ENCODE measurements at places on chromosomes 7 and 10. TPM values are rescaled to one million over a fixed set of nuclear protein-coding genes. Genes with fewer than 3 reads are reported as not detected.

RBP3 gene
- total RNA-seq, result not detected

VPS37D gene
- not detected for total RNA-seq

ERVW-1 gene
- not detected for total RNA-seq

ANKRD30A gene
- total RNA-seq, result not detected

MUC3A gene
- 0.09 TPM for total RNA-seq

ZC3HAV1L gene
- 73.0 TPM for total RNA-seq

UPK3BL2 gene
- not detected for total RNA-seq

SDK1 gene
- total RNA-seq, result 3.8 TPM

CALHM3 gene
- not detected for total RNA-seq

CYP3A7 gene
- not detected for total RNA-seq

- DNase-seq, result no peak
Observed at GRCh38 chr10:614139-614711, 75.2 kb downstream of the DIP2C start.

DNA sequence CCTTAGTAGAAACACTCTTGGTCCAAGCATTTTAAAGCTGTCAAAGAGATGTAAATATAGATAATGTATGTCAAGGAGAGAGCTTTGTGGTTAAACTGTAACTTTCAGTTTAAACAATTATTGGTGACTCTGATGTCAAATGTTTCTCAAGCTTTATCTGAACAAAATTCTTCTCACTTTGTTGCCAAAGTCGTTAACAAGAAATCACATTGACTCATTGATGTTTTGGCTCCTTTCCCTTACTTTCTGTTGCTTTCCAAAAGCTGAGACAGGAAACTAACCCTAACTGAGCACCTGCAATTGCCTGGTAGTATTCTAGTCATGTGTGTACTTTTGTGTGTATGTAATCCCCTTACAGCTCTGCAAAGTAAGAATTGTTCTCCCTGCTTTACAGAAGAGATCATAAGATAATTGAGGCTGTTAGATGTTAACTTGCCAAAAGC is 108.5 kb downstream of the CFTR start:
- DNase-seq, result no peak

DNA sequence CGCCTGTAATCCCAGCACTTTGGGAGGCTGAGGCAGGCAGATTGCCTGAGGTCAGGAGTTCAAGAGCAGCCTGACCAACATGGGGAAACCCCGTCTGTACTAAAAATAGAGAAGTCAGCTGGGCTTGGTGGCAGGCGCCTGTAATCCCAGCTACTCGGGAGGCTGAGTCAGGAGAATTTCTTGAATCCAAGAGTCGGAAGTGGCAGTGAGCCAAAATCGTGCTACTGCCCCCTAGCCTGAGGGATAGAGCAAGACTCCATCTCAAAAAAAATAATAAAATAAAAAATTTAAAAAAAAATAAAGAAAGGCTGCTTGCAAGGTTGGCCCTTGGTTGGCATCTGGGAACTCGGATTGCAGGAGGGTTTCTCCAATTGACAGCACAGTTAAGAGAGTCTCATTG is 221.6 kb downstream of the DGKI start:
- no peak for DNase-seq

GRCh38 chr10:78148961-78149612 is 115.4 kb downstream of the RPS24 start:
- no peak for DNase-seq

DNA sequence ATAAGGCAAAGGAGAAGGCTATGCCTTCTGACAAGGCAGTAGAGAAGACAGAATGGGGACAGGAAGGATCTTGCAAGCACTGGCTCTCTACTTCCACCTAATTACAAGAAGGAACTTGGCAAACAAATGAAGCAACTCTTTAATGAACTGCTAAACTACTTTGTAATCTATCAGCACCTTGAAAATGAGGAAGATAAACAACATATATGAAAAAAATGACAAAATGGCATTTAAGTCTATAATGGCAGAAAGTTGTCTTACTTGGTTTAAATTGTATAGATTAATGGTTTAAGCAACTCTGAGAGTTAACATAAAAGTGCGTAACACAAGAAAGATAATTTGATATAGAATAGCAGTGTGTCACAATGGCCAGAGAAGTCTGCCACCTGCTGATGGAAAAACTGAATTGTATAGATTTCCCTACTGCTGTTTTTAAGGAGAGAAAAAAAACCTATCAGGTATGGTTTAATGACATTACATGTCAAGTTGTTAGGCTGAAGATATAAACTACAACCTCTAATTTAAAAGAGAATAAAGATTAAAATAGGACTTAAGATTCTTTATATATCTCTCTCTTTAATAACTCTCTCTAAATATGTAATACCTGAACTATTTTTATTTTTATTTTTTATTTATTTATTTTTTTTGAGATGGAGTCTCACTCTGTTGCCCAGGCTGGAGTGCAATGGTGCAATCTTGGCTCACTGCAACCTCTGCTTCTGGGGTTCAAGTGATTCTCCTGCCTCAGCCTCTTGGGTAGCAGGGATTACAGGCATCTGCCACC is 11.8 kb downstream of the NT5C3A start:
- no peak for DNase-seq

GRCh38 chr7:44998153-44998871 is 1.7 kb upstream of the CCM2 start:
- DNase-seq, result no peak

DNA sequence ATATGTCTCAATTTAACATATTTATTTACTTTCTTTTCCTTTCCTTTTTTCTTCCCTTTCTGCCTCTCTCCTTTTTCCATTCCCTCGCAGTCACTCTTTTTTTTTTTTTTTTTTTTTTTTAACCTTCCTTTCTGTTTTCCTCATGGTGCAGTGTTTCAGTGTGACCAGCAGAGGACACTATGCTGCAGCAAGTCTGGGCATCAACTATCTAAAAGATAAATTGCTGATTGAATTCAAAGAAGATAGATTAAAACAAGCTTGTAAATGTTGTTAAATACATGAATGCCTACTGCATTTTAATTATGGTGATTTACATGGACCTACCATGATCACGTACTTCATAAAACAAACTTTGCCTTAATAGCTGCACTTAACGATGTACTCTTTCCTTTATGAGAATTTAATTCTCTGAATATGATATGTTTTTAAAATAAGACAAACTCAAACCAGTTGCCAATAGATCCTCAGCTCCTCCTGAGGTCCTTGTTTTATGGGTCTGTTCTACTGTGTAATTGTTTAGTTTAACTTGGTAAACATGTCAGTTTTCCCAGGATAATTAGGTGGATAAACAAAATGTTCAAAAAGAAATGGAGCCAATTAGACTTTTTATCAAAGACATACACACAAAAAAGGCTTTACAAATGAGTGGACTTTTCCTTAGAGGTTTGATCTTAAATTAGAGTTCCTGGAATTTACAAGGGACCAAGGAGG is 101.0 kb upstream of the AGR3 start:
- no peak for DNase-seq

GRCh38 chr10:110824660-110825059 is 47.1 kb upstream of the PDCD4 start:
- DNase-seq, result no peak

GRCh38 chr7:108480311-108480710 is 24.1 kb upstream of the NRCAM start:
- no peak for DNase-seq

DNA sequence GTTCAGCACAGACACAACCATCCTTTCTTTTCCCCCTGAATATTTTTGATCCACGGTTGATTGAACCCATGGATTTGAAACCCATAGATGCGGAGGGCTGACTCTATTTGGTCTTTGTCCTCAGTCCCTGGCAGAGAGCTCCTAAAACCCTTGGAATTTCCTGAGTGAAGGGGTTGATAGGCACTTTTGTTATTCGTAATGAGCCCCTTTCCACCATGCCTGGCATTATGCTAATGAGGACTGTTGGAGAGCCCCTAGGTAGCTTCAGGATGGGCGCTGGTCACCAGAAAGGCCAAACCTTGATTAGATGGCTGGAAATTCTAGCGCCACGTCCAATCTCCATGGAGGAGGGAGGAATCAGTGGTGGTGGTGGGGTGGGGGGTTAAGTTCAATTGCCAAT is 205.8 kb upstream of the GRB10 start:
- no peak for DNase-seq

DNA sequence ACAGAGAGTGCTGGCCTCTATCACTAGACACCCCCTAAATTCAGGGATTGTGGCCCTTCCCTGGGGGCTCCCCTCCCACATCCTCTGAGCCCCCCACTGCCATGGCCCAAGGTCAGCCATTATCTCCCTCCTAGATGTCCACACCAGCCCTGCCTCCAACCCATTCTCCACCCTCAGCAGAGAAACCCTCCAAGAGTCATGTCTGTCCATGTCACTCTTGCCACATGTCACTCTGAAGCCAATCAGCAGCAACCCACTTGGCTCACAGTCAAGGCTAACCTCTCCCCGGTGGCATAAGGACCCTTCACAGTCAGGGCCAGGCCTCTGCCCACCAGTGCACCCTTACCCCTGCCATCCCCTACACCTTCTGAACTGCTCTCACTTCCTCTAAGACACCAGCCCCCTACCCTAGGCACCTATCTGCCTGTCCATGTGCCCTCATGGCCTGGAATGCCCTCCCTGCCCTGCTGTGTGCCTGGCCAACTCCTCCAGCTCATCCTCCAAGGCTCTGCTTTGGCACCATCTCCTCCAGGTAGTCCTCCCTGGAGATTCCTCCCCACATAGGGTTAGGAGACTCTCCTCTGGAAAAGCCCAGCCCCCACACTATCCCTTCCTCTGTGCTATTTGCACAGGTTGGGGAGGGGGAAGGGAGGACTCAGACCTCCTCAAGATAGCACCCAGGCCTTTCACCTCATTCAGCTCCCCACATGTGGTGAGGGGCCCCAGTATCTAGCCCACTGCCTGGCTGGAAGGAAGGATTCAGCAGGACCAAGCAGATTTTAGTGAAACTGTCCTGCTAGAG is 83.7 kb downstream of the GRID1 start:
- peak; percentile 5 for DNase-seq

DNA sequence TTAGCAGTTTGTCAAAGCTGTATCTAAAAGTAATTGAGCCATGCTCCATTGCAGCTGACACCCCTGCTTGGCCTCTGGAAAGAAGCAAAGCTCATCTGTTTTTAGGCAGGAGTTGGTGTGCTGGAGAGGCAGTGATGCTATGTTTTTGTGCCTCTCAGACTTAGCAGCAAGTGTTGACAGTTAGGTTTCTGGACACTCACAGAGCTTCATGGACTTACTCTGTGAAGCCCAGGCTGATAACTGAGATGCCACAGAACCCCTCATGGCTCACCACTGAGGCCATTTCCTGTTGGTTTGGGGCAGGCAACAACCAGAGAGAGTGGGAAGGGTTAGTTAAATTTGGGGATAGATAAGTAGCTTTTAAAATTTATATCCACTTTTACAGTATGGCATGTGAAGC is 59.8 kb downstream of the BTAF1 start:
- no peak for DNase-seq

- DNase-seq, result no peak
Observed at GRCh38 chr10:69503001-69503895, 52.0 kb downstream of the TSPAN15 start.

GRCh38 chr7:3206771-3207191 is 94.3 kb upstream of the SDK1 start:
- no peak for DNase-seq

DNA sequence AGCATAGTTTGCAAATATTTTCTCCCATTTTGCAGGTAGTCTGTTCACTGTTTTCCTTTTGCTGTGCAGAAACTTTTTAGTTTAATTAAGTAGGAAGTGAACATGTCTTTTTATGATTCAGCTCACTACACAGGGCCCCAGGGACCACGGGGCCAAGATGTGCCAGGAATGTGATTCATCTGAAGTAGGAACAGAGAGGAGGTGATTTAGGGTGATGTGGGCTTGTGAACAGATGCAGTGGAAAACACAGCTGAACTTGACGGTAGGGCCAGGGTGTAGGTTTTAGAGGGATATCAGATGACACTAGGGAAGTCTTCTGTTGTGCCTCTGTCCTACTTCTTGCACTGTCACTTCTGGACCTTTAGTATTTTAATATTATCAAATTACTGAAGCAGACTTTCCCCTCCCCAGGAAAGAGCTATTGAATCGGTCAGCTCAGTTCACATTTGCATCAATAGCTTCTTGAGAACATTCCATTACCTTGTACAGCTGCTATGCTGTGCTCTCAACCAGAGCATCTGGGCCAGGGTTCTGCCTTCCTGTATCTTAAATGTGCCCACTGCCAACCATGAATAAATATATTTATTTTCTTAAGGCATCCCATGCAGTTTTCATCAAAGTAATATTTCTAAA is 96.9 kb downstream of the OSBPL3 start:
- no peak for DNase-seq

GRCh38 chr10:10911035-10911434 is 106.6 kb upstream of the CELF2 start:
- DNase-seq, result no peak

- DNase-seq, result no peak
Observed at GRCh38 chr7:84697506-84697905, 489.4 kb downstream of the SEMA3D start.

DNA sequence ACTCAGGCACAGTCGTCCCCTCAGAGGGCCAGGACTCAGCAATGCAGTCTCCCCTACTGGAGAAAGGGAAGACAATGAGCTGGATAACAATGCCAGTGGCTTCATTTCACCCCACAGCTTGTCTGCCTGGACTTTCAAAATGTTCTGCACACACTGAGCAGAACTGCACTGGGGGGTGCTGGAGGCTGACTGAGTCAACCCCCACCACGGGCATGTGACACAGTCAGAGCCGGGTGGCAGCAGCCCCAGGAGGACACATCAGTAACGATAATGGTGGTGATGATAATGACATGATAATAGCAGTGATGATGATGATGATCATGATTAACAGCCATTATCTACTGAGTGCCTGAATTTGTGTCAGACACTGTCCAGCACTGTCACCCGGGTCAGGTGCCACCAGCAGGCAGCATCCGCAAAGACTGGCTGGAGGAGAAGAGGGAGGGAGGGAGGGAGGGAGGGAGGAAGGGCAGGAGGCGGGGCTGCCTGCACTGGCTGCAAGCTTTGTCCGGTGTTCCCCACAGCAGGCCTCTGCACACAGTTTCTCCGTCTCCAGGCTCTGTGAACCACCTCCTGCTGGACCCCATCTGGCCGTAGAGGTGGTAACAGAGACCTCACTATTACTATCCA is 67.4 kb downstream of the PLXNA4 start:
- no peak for DNase-seq

DNA sequence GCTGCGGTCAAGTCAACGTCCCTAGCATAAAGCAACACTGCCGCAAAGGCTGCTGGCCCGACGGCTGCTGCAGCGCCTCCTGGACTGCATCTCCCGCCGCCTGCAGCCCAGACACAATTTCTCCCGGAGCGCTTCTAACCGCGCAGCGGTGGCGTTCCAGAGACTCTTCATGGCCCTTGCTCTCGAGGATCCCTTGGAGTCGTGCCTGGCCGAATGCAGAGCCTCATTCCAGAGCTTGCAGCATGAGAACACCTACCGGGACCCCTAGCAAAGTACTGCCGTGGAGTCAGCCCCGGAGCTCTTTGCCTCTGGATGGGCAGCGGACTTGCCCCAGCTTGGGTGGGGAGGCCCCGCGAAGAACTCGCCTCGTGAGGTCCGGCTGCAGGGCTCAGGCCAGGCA is 79.7 kb upstream of the ZNF32 start:
- no peak for DNase-seq

- peak; percentile 47 for DNase-seq
Observed at GRCh38 chr10:91887272-91888076, 21.8 kb downstream of the FGFBP3 start.

GRCh38 chr10:101961591-101962498 is 94.1 kb downstream of the ARMH3 start:
- DNase-seq, result no peak

Measured in uterus (tissue), 4 donors.